Camera-type eye (tissue), 1 donor: ENCODE measurements at places on chromosomes 2 and 18. TPM values are rescaled to one million over a fixed set of nuclear protein-coding genes. Genes with fewer than 3 reads are reported as not detected.

AQP12B gene
- not detected for total RNA-seq

ASTL gene
- total RNA-seq: 0.49 TPM

INPP5D gene
- total RNA-seq: 8.0 TPM

HMSD gene
- 2.8 TPM for total RNA-seq

CDH19 gene
- total RNA-seq: 9.6 TPM

SFXN5 gene
- 13.2 TPM for total RNA-seq

PSMA8 gene
- total RNA-seq: not detected

PPM1G gene
- 54.4 TPM for total RNA-seq

SF3B6 gene
- 90.4 TPM for total RNA-seq

NT5C1B gene
- total RNA-seq: not detected

IGFBP5 gene
- 508 TPM for total RNA-seq

UGT1A10 gene
- not detected for total RNA-seq

REG3A gene
- total RNA-seq: not detected

CTIF gene
- 44.0 TPM for total RNA-seq

CHAC2 gene
- total RNA-seq: 2.2 TPM

IL1RL1 gene
- total RNA-seq: 4.3 TPM

CD207 gene
- total RNA-seq: 5.3 TPM

RUFY4 gene
- total RNA-seq: not detected

SPP2 gene
- total RNA-seq: not detected

SLC4A1AP gene
- total RNA-seq: 38.5 TPM

MAP3K2 gene
- 64.5 TPM for total RNA-seq

FAM110C gene
- 3.9 TPM for total RNA-seq

REG1B gene
- total RNA-seq: not detected

FARSB gene
- total RNA-seq: 15.6 TPM

MGAT4A gene
- total RNA-seq: 38.6 TPM

MPP4 gene
- total RNA-seq: 156 TPM

PLCD4 gene
- 29.4 TPM for total RNA-seq

MOCOS gene
- 1.2 TPM for total RNA-seq

FN1 gene
- total RNA-seq: 592 TPM

MPHOSPH10 gene
- 25.7 TPM for total RNA-seq

TSPYL6 gene
- 0.44 TPM for total RNA-seq

AGXT gene
- total RNA-seq: not detected

ACOXL gene
- total RNA-seq: 0.16 TPM

IL18R1 gene
- total RNA-seq: 1.6 TPM

HOXD3 gene
- total RNA-seq: 3.0 TPM

RPL31 gene
- total RNA-seq: 917 TPM

INSIG2 gene
- total RNA-seq: 31.0 TPM

TNFRSF11A gene
- 3.9 TPM for total RNA-seq

PPP1CB gene
- total RNA-seq: 297 TPM

PROKR1 gene
- total RNA-seq: 3.1 TPM

AGAP1 gene
- 117 TPM for total RNA-seq

NAB1 gene
- total RNA-seq: 129 TPM

RNF152 gene
- 49.1 TPM for total RNA-seq

RBM43 gene
- total RNA-seq: 12.1 TPM

NAT8 gene
- total RNA-seq: not detected

SERPINB8 gene
- 3.8 TPM for total RNA-seq
